ENCODE measurements at places on chromosomes 6 and 20.

GRCh38 chr6:38634518-38634917 is 5.2 kb downstream of the BTBD9 start:
- DNase-seq, result peak; percentile 44

GRCh38 chr6:87728706-87729105 is 26.7 kb upstream of the AKIRIN2 start:
- DNase-seq, result no peak

DNA sequence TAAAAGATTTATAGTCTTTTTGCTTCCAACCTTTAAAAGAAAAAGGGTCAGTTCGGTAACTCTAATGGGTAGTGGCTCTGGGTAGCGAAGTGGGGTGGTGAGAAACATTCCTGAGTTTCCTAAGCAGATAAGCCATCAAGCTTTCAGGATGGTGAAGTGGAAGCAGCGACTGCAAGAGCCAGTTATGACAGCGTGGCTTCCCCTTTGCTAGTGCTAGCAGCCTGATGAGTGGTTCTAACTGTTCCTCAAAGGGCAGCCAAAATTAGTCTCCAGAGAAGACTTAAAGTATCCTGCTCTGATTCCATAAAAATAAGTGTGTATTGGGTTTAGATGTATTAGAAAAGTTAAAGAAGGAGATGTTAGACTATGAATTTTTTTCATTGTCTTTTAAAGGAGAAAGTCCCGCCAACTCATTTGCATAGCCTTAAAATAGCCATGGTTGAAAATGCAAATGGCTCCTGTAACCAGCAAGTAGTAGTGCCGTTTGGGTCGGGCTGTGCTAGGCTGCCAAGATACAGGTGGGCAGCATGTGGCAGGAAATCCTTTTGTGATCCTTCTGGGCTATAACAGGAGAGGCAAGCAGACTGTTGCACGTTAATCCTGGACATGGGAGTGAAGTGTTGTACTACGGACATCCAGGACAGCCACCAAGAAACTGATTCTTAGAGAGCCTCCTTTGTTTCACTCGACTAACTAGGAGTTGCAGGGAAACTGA is 18.0 kb downstream of the ELOVL2 start:
- DNase-seq, result no peak

- DNase-seq, result peak; percentile 53
These were observed 96.7 kb downstream of the EDN1 start for GRCh38 chr6:12386816-12387215.

- DNase-seq, result no peak
These were observed 28.4 kb downstream of the HLA-C start for GRCh38 chr6:31243508-31243907.

- no peak for DNase-seq
These were observed 63.7 kb downstream of the TRERF1 start for GRCh38 chr6:42388046-42388445.

DNA sequence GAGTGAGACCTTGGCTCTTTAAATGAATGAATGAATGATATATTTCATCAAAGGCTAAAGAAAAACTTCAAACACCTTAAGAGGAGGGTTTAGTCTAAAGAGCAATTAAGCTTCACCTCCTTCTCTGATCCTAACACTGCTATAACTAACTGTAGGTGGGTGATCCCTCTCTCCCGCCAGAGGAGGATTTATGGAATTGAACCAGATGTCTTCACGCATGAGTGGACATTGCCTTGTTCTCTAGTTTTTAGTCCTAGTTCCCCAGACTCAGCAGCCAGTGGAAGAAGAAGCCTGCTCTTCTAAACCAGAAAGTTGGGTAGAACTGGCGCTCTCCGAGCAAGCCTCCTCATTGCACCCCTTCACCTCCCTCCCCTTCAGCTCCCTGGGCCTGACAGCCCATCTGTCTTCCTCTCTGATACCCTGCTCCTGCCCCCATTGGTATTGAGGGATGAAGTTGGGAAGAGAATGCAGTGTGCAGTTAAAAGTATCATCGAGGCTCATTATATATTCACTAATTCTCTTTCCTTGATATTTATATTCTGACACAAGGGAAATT is 142.7 kb downstream of the ARID1B start:
- no peak for DNase-seq

- peak; percentile 70 for DNase-seq
These were observed 10.6 kb upstream of the CCN5 start for GRCh38 chr20:44704551-44704971.

DNA sequence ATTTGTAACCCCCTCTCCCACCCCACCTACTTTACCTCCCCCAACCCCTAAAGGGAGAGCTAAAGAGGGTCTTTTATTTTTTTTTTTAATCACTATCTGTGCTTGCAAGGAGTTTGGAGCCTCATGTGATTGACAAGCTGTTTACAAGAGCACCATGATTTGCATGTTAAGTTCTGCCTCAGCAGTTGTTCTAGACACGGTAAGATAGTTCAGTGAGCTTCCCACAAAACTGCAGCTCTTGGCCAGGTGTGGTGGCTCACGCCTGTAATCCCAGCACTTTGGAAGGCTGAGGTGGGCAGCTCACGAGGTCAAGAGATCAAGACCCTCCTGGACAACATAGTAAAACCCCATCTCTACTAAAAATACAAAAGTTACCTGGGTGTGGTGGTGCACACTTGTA is 5.0 kb upstream of the PXDC1 start:
- no peak for DNase-seq

GRCh38 chr6:158847012-158847529 is 27.9 kb upstream of the EZR start:
- DNase-seq, result no peak

DNA sequence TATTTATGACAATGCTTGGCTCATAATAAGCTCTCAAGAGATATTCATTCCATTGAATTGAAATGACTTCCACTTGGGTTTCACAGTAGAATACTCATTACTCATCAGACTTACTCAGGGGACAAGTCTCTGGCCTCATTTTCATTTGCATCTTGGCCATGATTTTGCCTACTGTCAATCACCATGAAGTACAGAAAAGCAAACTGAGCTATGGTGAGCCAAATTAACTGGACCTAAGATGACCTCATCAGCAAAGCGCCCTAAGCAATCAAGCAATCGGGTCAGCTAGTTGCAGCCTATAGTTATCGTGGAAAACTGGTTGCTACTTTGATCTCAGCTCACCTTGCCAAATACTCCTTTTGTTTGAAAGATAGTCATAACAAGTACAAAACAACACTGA is 494.7 kb upstream of the SLC35B3 start:
- DNase-seq, result no peak

- DNase-seq, result no peak
These were observed 137.8 kb downstream of the EDN3 start for GRCh38 chr20:59438201-59438600.

- no peak for DNase-seq
These were observed 41.1 kb upstream of the SPACA1 start for GRCh38 chr6:88006557-88006956.

- DNase-seq, result no peak
These were observed 4.2 kb downstream of the TCF19 start for GRCh38 chr6:31162463-31163165.

DNA sequence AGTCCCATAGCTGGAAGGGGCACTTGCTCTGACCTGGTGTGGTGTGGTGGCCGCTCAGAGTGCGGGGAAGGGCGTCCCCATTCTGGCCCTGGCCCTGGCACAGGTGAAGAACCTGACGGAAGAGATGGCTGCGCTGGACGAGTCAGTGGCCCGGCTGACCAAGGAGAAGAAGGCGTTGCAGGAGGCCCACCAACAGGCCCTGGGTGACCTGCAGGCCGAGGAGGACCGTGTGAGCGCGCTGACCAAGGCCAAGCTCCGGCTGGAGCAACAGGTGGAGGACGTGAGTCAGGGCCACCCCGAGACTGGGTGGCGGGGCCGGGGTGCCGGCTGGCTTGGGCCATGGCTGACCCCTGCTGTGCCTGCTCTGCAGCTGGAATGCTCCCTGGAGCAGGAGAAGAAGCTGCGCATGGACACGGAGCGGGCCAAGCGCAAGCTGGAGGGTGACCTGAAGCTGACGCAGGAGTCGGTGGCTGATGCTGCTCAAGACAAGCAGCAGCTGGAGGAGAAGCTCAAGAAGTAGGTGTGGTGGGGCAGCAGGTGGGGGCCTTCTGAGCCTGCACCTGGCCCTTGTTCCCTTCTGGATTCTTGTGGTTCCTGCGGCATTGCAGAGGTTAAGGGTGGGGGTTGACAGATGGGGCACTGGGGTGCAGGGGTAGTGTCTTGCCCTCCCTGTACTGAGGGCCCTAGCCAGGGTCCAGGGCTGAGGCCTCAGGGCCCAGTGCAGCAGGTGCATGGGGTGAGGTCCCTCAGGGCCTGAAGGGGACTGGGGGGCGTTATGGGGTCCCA is 40.8 kb downstream of the MYH7B start:
- no peak for DNase-seq

DNA sequence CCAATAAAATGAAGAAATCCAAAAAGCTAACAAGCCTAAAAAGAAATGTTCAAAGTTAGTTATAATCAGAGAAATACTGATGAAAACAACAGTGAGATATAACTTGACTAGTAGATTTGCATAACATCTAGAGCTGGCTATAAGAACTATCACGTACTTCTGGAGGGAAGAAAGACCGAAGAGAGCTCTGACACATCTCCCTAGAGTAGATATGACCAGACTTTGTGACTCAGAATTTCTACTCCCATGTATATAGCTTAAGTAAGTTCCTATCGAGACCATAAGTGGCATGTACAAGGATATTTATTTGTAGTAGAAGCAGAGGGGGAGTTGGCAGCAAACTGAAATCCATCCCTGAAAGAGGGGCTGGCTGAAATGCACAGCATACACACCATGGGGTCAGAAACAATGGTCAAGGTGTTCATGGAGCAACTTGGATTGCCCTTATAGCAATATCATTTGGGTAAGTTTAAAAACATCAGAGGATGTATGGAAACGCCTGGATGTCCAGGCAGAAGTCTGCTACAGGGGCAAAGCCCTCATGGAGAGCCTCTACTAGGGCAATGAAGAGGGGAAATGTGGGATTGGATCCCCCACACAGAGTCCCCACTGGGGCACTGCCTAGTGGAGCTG is 25.6 kb upstream of the IL17A start:
- DNase-seq, result no peak

- peak; percentile 65 for DNase-seq
These were observed 92.9 kb downstream of the SHLD1 start for GRCh38 chr20:5843054-5843592.

- peak; percentile 49 for DNase-seq
These were observed 47.7 kb downstream of the FRK start for GRCh38 chr6:116012951-116013350.

- no peak for DNase-seq
These were observed 49.7 kb downstream of the PTPRA start for GRCh38 chr20:2922957-2923356.

DNA sequence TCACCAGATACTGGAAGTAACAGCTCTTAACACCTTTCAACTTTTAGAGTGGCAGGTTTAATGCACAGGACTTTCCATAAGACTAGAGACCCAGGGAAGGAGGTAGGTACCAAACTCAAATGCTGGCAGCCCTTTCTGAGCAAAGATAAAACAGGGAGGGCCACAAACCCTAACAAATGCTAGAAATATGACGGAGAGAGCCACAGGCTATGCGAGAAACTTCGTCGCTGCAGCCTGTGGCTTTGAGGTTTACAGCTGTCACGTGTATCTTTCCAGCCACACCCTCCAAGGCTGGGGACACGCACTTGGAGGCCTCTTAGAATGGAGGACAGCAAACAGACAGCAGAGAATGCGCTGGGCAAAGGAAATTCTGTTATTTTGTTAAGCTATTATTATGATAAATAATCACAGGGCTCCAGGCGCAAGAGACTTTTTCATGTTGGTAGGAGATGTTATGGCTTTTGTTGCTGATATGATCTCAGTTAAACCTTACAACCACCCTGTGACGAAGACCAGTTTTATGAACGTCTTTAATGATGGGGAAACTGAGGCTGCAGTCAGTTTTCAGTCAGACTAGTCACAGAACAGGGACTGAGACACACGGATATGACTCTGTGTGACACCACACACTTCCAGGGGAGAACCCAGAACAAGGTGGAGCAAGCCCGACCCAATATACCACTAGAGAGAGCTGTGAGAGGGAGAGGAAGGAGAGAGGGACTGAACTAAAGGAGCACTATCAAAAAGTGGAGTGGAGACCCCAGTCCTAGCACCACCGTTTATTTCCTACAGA is 2.0 kb downstream of the TRAM2 start:
- DNase-seq, result no peak

GRCh38 chr6:52728394-52728793 is 34.9 kb downstream of the GSTA2 start:
- no peak for DNase-seq

- no peak for DNase-seq
These were observed 26.8 kb upstream of the UBE2J1 start for GRCh38 chr6:89379281-89379680.

GRCh38 chr20:37276494-37277252 is 12.8 kb upstream of the MANBAL start:
- DNase-seq, result peak; percentile 64

All from amniotic epithelial cell (primary cell).